Peyer's patch (tissue), 4 donors: ENCODE measurements at places on chromosomes 3 and 15. TPM values are rescaled to one million over a fixed set of nuclear protein-coding genes. Genes with fewer than 3 reads are reported as not detected.
A peak's percentile ranks its signal among the peaks of the same experiment; 100 is the strongest.

DNA sequence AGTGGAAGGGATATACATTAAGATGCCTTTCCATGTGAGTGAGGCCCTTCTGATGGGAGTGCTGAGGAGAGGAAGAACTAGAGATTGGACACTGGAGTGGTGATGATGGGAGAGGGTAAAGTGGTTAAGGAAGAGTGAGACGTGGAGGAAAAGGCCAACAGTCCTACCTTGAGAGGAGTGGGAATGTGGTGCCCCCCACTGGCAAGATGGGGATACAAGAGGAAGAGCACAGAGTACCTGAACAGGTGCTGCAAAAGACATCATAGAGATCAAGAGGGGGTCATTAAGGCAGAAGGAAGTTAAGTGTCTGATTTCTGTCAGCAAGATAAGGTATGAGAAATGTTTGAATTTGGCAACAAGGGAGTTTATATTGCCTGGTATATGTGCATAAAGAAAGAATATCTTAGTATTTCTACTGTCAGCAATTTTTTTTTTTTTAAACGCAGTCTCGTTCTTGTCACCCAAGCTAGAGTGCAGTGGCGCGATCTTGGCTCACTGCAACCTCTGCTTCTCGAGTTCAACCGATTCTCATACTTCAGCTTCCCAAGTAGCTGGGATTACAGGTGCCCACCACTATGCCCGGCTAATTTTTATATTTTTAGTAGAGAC, 34.0 kb downstream of the ARIH2 start:
- no peaks in the 10 kb centered on the region for H3K4me1 ChIP-seq
- H3K36me3 ChIP-seq: no peaks in the 10 kb centered on the region
- H3K27me3 ChIP-seq: no peaks in the 10 kb centered on the region
- peak; percentile 53 for DNase-seq
- H3K27ac ChIP-seq: no peak overlapping the region

DNA sequence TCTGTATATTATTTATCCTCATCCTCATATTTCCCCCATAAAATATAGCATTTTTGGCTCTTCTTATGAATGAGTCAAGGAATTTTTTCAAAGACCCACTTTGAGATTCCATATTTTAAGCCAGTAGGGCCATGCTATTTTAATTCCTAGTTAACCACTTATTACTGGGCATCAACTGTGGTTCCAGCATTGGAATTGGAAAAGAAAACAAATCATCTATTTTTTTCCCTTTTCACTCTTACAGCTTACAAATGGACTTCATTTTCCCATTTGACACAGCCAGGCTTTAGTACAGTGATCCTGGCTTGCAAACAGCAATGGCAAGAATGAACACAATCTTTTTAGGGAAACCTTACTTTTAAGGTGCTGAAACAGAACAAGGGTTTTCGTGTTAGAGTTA, 19.4 kb upstream of the PLCL2 start:
- H3K4me3 ChIP-seq: no peak overlapping the region
- no peaks in the 10 kb centered on the region for H3K36me3 ChIP-seq
- H3K4me1 ChIP-seq: no peaks in the 10 kb centered on the region
- no peak for DNase-seq
- H3K27me3 ChIP-seq: no peaks in the 10 kb centered on the region
- H3K27ac ChIP-seq: no peak overlapping the region

GRCh38 chr3:147371771-147372340, 34.5 kb downstream of the ZIC4 start:
- H3K36me3 ChIP-seq: no peaks in the 10 kb centered on the region
- H3K4me1 ChIP-seq: no peaks in the 10 kb centered on the region
- no peaks in the 10 kb centered on the region for H3K27me3 ChIP-seq
- no peak for DNase-seq
- H3K4me3 ChIP-seq: no peak overlapping the region

- DNase-seq: no peak
- peaks cover 9% of the 10 kb centered on the region for H3K4me1 ChIP-seq
- H3K36me3 ChIP-seq: no peaks in the 10 kb centered on the region
- peak overlapping the region; percentile 84 for H3K27ac ChIP-seq
- H3K27me3 ChIP-seq: no peaks in the 10 kb centered on the region
These were observed 19.3 kb upstream of the CHD2 start for GRCh38 chr15:92880796-92881195.

Gene GALNT15
- total RNA-seq: 114 TPM

- H3K4me1 ChIP-seq: no peaks in the 10 kb centered on the region
- DNase-seq: no peak
- no peaks in the 10 kb centered on the region for H3K27me3 ChIP-seq
- H3K4me3 ChIP-seq: no peak overlapping the region
- no peaks in the 10 kb centered on the region for H3K36me3 ChIP-seq
- no peak overlapping the region for H3K27ac ChIP-seq
These were observed 243.2 kb upstream of the SUCLG2 start for GRCh38 chr3:67897351-67898336.

- H3K4me3 ChIP-seq: no peak overlapping the region
- no peaks in the 10 kb centered on the region for H3K36me3 ChIP-seq
- no peaks in the 10 kb centered on the region for H3K27me3 ChIP-seq
- no peak overlapping the region for H3K27ac ChIP-seq
These were observed 58.7 kb downstream of the GUCA1C start for GRCh38 chr3:108894981-108895380.

Gene GNB5
- 6.1 TPM for total RNA-seq

DNA sequence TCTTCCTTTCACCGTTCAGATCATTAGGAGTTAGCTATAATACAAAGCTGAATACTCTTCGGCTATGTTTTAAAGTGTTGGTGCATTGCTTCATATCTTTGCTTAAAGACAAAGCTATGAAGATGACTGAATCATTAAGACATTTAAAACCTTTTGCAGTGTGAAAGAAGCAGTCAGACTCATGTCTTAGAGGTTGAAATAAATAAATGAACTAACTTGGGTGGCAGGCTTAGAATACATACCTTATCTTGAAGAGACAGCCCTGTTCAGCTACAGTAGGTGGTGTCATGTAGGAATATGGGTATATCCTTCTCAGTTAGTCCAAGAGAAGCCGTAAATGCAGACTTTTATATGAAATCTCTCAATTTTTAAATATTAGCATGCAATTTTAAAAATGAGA, 63.4 kb downstream of the OPA1 start:
- H3K27me3 ChIP-seq: no peaks in the 10 kb centered on the region
- no peak for DNase-seq
- no peaks in the 10 kb centered on the region for H3K36me3 ChIP-seq

Gene KLHDC8B
- 9.1 TPM for total RNA-seq

Gene ONECUT1
- total RNA-seq: not detected

DNA sequence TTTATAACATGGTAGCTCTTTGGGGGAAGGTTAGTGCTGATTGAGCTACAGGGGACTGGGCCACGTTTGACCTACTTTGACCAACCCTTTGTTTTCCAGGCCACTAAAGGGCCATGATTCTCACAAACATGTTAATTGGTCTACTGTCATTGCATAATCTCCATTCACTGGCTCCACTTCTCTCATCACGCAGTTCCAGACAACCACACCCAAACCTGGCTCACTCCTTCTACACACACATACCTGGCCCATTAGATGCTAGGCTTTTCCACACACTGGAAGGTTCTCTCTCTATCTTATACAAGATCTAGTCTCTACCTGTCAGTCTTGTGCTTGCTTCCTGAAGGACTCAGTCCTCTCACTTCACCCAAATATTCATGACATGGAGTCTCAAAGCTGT, 15.9 kb downstream of the TGM5 start:
- no peak overlapping the region for H3K4me3 ChIP-seq
- no peaks in the 10 kb centered on the region for H3K27me3 ChIP-seq
- no peaks in the 10 kb centered on the region for H3K4me1 ChIP-seq
- H3K27ac ChIP-seq: no peak overlapping the region
- H3K36me3 ChIP-seq: no peaks in the 10 kb centered on the region

DNA sequence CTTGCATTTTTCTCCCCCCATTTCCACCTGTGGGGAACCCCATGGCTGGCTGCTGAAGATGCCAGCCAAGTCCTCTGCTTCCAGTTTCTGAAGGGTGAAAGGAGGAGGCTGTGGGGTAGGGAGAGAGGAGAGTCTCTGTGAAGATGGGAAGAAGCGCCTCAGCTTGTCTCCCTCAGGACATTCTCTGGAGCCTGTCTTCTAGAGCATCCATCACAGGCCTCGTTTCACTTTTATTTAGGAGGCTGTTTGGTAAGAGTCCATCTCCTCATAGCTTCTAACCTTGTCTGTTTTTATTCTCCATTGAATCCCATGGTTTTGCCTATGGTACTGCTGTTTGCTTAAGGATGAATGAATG, 8.8 kb upstream of the LCTL start:
- no peak overlapping the region for H3K4me3 ChIP-seq
- H3K36me3 ChIP-seq: no peaks in the 10 kb centered on the region
- DNase-seq: no peak
- no peak overlapping the region for H3K27ac ChIP-seq
- no peaks in the 10 kb centered on the region for H3K27me3 ChIP-seq

- no peaks in the 10 kb centered on the region for H3K36me3 ChIP-seq
- DNase-seq: no peak
- peaks cover 17% of the 10 kb centered on the region for H3K4me1 ChIP-seq
- no peaks in the 10 kb centered on the region for H3K27me3 ChIP-seq
These were observed 933 bp upstream of the APEH start for GRCh38 chr3:49673121-49673714.

DNA sequence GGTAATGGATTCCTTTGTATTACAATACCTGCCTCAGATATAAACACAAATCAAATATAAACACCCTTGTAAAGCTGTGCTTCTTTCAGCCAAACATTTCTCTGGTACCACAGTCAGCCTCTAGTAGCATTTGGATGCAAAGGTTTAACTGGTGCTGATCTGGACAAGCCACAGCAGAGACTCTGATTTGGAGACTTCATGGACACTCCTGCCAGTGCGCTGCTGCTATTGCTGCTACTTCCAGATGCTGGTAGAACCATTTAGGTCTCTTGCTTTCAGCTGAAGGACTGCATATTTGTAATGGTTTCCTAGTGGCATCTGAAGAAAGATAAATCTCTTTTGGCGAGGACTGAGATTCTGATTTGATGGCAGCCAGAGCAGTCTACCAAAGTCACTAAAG, 36.9 kb downstream of the NCK1 start:
- no peaks in the 10 kb centered on the region for H3K27me3 ChIP-seq
- H3K4me1 ChIP-seq: peaks cover 5% of the 10 kb centered on the region
- no peak for DNase-seq
- H3K4me3 ChIP-seq: no peak overlapping the region
- H3K27ac ChIP-seq: no peak overlapping the region

DNA sequence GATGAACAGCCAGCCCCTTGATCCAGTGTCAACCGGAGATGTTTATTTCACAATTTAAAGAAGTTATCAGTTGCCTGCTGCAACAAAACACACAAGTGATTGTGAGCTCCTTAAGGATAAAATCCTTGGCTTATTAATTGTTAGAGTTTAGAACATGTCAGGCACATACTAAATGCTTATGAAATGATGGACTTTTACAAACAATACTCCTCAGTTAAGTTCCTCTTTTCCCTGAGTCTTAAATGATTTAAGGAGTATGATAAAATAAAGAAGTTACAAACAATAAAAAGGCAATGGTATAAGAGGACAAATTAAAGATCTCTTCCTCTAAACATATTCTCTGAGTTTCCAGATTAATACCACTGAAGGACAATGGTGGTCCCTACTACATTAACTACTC, 5.7 kb downstream of the GHSR start:
- H3K4me1 ChIP-seq: no peaks in the 10 kb centered on the region
- H3K27me3 ChIP-seq: no peaks in the 10 kb centered on the region
- DNase-seq: no peak
- no peak overlapping the region for H3K27ac ChIP-seq
- no peak overlapping the region for H3K4me3 ChIP-seq
- H3K36me3 ChIP-seq: no peaks in the 10 kb centered on the region
